ENCODE measurements at places on chromosomes 4 and X. TPM values are rescaled to one million over a fixed set of nuclear protein-coding genes. Genes with fewer than 3 reads are reported as not detected.

Gene GNPDA2
- total RNA-seq: 11.3 TPM

- DNase-seq: no peak
Measured at GRCh38 chr4:101870874-101871273, 80.3 kb downstream of the BANK1 start.

GRCh38 chr4:119302073-119302832 lies 19.7 kb downstream of the FABP2 start:
- no peak for DNase-seq

DNA sequence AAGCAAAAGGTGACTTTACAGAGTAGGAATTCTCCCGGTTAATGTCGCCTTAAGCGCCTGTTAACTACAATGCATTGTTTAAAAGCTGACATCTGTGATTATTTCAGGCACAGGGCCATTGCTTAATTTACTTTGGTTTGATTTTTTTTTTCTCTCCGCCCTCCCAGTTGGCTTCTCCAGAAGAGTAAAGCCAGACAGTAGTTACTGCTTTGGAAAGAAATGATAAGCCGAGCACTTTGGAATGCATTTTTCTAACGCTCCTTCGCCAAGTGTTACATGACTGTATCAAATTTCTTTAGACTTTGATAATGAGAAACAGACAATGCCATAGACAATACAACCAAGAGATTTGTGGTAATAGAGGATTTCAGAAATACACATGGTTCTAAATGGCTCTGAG lies 383.0 kb upstream of the TENM3 start:
- no peak for DNase-seq

Gene ELMOD2
- total RNA-seq: 19.3 TPM

DNA sequence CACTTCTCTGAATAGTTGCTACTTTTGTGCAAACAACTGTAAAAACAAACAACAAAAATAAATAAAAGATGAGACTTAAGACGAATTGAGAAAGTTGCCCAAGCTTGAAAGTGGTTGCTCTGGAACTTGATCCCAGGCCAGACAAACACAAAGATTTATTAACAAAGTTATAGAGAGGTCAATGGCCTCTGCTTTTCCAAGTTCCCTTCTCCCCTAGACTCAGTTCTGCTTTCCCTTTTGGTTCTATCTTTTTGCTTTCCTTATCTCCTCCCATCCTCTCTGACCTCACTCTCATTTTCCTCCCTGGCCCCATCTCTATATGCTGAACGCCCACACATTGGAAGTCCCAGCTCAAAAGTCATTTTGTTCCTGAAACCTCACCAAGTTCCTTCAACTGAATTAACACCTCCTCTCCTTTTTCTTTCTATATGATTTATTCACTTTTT lies 82.7 kb downstream of the MXRA5 start:
- DNase-seq: no peak

Gene GABRA4
- not detected for total RNA-seq

Gene ART3
- not detected for total RNA-seq

- no peak for DNase-seq
Measured at GRCh38 chrX:68146054-68146453, 287.2 kb downstream of the OPHN1 start.

DNA sequence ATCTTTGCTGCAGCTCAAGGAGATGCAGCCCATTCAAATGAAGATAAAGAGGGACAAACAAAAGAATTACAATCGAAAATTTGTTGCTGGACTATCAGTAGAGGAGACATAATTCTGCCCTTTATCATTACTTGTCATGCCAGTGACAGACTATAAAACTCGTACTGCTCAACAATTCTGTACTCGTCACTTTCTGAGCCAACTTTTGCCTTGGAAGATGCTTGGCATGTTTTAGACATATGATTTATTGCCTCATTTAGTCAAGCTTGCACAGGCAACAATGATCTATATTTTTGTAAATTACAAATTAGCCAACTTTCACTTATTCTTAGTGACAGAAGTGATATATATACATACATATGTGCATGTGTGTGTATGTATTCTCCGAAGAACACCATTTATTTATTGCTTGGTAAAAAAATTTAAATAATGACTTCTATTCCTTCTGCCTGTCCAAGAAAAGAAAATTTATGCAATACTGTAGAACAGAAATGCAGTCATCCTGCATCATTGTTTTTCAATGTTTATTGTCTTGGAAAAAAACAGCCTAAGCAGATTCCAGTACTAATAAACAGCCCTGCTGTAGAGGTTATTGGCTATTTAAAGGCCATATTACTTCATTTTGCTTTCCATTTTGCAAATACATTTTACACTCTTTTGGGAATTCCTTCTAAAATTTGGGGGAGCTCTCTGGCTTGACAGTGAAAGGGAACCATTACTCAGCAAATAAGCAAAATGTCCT lies 374.9 kb upstream of the GALNT7 start:
- no peak for DNase-seq

GRCh38 chr4:167114416-167114971 lies 119.8 kb downstream of the SPOCK3 start:
- no peak for DNase-seq

Gene SHROOM3
- total RNA-seq: 73.3 TPM

- no peak for DNase-seq
Measured at GRCh38 chrX:103556963-103557612, 28.2 kb upstream of the TCEAL4 start.

DNA sequence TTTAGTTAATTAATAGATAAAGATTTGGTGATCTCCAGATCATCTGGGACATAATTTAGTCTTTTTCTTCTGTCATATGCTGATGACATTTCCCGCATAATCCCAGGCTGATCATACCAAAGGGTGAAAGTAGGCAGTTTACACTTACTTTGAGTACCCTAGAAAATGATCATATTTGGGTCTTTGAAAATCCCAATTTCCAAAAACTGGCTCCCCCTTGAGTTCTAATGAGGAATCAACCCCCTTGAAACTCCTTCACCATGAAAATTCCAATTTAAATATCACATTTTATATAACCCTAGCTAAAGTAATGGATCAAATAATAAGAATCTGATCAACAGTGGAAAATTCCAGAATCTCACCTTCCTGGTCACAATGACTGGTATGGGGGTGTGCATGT lies 223.4 kb downstream of the NAF1 start:
- DNase-seq: no peak

- DNase-seq: no peak
Measured at GRCh38 chr4:17616283-17616682, 1.8 kb downstream of the MED28 start.

DNA sequence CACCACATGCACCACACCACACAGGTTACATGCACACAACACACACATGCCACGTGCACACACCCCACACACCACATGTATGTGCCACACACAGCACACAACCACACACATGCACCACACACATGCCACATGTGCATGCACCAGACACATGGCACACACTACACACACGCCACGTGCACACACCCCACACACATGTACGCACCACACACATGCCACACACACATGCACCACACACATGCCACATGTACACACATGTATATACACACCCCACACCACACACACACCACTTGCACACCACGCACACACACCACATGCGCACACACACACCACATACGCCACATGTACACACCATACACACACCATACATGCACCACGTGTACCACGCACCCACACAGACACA lies 19.6 kb upstream of the MSANTD1 start:
- DNase-seq: no peak

Gene MAGEA2B
- total RNA-seq: not detected

Gene MORF4L2
- total RNA-seq: 185 TPM

- DNase-seq: no peak
Measured at GRCh38 chr4:113008716-113009115, 40.7 kb upstream of the ANK2 start.

DNA sequence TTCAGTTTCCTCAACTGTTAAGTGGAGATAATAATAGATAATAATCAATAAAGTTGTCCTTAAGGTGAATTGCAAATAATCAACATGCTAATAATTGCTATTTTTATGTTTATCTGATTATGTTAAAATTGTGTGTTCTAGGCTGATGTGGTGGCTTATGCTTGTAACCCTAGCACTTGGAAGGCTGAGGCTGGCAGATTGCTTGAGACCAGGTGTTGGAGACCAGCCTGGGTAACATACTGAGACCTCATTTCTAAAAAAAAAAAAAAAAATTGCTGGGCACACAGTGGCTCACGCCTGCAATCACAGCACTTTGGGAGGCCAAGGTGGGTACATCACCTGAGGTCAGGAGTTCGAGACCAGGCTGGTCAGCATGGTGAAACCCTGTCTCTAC lies 175.2 kb downstream of the GC start:
- no peak for DNase-seq

- no peak for DNase-seq
Measured at GRCh38 chr4:152939621-152940020, 3.5 kb downstream of the FHDC1 start.

Gene ARMCX2
- total RNA-seq: 36.0 TPM

- no peak for DNase-seq
Measured at GRCh38 chr4:53141308-53141707, 224.6 kb downstream of the SCFD2 start.

GRCh38 chr4:184328022-184328736 lies 110.5 kb upstream of the ENPP6 start:
- DNase-seq: no peak

DNA sequence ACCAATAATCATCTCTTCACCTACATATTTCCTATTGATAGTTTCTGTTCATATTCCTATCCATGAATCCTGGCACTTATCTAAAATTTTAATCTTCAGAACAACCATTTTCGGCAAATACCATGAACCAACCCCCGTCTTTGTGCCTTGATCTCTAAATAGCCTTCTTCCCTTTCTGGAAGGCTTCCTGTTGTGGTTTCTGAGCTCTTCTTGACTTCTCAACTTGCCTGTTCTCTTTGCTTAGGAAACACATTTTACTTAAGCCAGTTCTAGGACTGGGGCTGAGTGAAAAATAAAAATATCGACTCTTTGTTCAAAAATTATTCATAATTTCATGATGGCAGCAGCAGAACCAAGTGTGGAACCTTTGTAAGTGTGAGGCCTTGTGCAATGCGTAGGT lies 882.4 kb downstream of the C4orf33 start:
- DNase-seq: no peak

GRCh38 chr4:150005537-150005936 lies 72.7 kb upstream of the DCLK2 start:
- DNase-seq: no peak

Gene NSG1
- total RNA-seq: 1.5 TPM

Gene TLR10
- total RNA-seq: 0.78 TPM

Gene XKRX
- total RNA-seq: 8.4 TPM

GRCh38 chrX:4240541-4241194 lies 527.2 kb upstream of the PRKX start:
- DNase-seq: no peak

Gene ADRA2C
- 7.3 TPM for total RNA-seq

- DNase-seq: no peak
Measured at GRCh38 chr4:36053930-36054329, 190.4 kb downstream of the ARAP2 start.

Gene RHOXF2B
- total RNA-seq: not detected

Gene PCSK1N
- total RNA-seq: 4.3 TPM

GRCh38 chr4:101977076-101977475 lies 186.5 kb downstream of the BANK1 start:
- no peak for DNase-seq

DNA sequence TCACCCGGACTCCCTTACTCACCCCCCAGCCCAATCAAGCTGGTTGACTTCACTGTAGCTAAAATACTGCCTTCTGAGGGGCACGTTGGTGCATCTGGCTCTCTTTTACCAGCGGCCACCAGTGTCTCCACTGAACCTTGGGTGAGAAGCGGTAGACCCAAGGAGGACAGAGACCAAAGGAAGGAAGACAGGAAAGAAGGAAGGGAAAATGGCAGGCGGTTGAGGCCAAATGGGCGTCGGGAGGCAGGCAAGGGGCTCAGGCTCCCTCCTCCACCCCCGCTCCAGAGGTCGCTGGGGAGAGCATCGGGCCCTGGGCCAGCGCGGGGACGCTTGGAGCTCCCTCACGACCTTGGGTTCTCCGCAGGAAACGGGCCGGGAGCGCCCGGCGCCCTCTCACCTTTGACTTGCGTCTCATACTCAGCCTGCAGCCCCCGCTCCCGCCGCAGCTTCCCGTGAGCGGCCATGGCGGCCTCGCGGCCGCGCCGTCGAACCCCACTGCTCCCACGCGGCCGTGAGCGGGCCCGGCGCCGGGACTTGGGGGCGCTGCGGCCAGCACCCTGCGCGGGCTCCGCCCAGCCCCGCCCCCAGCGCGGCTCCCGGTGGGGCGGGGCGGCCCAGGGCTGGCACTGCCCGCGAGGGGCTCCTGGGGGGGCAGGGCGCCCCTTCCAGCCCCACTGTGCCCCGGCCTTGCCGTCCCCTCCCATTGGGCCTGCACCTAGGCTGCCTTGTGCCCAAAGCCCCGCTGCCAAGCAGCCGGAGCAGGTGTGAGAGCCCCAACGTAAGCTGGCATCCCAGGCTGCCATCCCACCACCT lies at the start of gene ARHGAP4:
Gene ARHGAP4 (minus strand): TSS at position 526 of the 813 bp plus-strand sequence. CDS start 62 bp downstream, at position 464.
- DNase-seq: peak; percentile 71

DNA sequence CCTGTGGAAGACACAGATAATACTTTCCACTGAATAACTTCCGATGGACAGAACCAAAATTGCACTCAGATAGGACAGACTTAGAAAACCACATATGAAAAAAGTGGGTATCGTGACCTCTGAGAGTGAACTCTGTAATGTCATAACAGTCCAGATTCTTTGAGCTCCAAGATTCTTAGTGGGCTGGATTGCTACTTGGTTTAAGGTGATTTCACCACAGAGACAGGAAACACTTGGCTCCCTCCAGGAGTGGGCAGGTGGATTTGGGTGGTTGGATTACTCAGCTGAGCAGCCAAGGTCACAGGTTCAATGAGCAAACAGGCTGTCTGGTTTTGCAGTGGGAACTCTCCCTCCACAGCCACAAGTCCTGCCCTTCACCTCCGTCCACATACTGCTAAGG lies 126.0 kb downstream of the AFAP1 start:
- no peak for DNase-seq

Gene P2RY4
- total RNA-seq: 0.23 TPM

GRCh38 chr4:91840359-91840758 lies 463.4 kb upstream of the GRID2 start:
- no peak for DNase-seq

- DNase-seq: peak; percentile 52
Measured at GRCh38 chr4:912548-913279, 19.4 kb downstream of the GAK start.

- DNase-seq: no peak
Measured at GRCh38 chrX:13966071-13966792, 63.5 kb downstream of the GEMIN8 start.
